ENCODE measurements at places on chromosomes 11 and 22. TPM values are rescaled to one million over a fixed set of nuclear protein-coding genes. Genes with fewer than 3 reads are reported as not detected.

Gene SCUBE1
- not detected for polyA plus RNA-seq

Gene LMO1
- polyA plus RNA-seq, result not detected

Gene CBLIF
- not detected for polyA plus RNA-seq

Gene TRIM68
- 6.5 TPM for polyA plus RNA-seq

Gene DSCAML1
- polyA plus RNA-seq, result not detected

DNA sequence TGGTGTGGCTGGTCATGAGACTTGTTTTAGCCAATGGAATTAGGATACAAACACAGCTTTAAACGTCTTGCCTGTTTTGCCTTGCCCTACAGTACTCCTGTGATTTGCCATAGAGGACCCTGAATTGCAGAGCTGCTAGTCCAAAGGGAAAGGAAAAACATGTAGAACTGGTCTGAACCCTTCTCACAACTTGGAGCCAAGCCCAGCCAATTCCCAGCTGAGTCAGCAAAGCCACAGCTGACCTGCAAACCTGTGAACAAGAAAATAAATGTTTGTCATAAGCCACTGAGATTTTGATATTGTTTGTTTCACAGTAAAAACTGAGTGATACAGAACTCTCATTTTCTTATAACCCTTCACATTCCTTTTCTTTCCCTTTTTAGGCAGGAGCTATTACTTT, 360.5 kb upstream of the API5 start:
- no peak for DNase-seq

GRCh38 chr11:33575311-33575710, 125.3 kb downstream of the C11orf91 start:
- DNase-seq, result no peak

- no peak for DNase-seq
Measured at GRCh38 chr22:39916496-39916895, 15.6 kb downstream of the GRAP2 start.

DNA sequence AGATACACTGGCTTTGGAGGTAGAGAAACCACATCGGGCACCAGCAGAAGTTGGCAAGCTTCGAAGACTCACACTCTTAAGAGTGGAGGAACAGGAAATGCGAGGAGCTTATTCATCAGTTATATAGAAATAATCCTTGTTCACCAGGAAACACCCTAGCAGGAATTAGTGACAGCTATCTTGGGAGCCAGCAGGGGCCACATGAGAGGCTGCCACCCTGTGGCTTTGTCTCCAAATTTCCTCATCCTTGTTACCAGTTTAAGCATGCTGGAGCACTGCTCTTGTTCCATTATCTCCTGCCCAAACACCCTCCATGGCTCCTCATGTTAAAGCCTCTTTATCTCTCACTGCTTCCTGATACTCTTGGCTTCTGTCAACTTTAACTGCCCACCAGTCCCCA, 131.0 kb downstream of the PLEKHA7 start:
- no peak for DNase-seq

All from keratinocyte (primary cell).